ENCODE measurements at places on chromosomes 12 and 14.

DNA sequence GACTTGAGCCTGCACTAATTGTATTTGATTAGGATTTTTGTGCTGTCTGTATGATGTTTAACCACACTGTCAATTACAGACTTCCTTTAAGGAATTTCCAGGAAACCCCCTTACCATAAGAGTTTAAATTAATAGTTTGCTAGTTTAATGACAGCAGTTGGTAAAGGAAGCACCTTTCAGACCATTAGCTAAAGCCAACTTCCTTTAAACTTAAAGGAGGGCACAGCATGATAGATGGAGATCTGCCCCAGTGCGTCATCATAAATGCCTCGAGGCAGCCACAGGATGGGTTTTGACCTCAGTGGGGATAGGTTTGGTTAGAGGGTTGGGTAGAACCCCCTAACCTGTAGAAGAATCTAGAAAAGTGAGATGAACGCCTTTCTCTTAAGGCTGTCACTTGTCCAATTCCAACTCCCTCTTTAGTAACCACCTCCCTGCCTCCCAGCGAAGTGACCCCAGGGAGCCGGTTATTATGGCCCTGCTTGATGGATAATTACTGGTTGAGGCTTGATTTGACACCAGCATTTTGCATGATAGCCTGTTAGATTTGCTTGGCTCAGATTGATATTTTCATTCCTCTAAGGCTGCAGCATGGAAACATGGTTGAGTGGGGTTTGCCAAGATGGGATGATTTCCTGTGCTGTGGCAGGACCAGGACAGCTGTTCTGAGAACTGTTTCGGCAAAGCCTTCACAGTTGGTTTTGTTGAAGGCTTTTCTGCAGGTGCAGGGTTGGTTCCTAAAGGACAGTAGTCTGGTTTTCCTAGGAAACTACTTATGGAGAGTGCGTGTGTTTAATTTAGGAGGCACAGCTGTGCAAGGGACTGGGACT lies 62.7 kb downstream of the CHST11 start:
- DNase-seq = no peak

DNA sequence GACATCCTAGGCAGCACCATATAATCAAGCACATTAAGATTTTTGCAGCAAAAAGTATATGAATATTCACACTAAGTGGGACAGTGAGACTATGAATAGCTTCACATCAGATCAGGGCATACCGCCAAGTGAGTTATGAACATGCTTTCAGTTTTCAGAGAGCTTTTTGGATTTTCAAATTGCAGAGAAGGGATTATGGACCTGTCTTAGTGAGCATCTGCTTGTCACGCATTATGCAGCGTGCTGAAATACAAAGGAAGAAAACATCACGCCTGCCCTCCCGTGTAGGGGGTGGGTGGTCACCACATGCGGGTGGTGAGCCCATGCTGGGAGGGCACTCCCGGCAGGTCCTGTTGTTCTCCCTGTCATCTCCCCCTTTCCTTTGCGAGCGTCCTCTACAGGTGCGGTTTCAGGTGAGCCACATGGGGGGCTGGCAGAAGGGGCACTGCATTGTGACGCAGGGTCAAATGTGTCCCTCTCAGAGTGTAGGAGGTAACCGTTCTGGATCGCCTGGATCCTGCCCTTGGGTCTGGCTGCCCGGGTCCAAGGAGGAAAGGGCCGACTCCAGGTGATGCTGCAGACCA lies 42.6 kb downstream of the TRAF3 start:
- DNase-seq = peak; percentile 73

DNA sequence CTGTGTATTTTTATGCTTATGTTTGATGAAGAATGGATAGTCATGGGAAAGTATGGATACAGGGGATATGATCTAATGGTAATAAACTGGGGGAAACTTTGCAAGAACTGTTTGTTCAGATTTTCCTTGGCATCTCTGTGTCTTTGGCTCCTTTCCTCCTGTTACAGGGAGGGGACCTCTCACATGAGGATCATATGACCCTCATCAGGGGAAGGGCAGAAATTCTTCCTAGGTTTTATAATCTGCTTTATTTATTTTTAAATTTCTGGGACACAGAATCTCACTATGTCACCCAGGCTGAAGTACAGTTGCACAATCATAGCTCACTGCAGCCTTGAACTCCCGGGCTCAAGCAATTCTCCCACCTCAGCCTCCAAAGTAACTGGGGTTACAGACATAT lies 526.5 kb downstream of the CCER1 start:
- no peak for DNase-seq

GRCh38 chr12:107429006-107429705 lies 256.4 kb upstream of the PWP1 start:
- no peak for DNase-seq

GRCh38 chr12:39357041-39357440 lies 85.9 kb downstream of the KIF21A start:
- no peak for DNase-seq
